NCI-H1105 treated with DMSO at 0.1 percent for 48 hours (cell line): ENCODE measurements at places on chromosomes 5 and 9.

DNA sequence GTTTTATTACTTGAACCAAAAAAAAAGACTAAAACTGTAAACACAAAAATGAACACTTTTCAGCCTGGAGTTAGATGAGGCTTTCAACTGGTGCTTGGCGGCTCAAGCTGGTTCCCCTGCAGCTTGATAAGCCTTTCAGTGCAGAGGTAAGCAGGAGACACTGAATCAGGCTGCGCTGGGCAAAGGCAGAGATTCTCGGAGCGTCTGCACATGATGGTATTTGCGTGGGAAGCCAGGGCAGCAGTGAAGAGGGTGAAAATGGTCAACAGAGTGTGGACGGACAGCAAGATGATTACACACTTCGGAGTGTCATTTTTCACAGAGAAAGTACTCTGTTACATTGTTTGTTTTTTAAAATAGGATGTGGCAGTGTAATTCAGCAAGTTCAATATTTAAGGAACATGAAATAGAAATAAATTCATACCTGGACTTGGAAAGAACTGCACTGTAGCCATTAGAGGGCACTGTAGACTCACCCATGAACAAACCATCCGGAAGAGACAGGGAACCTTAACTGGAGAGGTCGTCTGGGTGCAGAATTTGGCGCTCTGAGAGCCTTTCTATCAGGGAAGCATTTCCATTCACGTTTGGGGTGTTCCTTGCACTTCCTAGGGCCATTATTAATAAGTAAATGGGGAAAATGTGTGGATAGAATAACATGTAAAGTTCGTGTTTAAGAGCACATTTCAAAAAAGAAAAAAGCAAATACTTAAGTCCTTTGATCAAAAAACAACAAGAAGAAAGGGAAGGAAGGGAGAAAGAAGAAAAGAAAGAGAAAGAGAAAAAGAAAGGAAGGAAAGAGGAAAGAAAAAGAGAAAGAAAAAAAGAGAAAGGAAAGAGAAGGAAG is 69.8 kb downstream of the ICE1 start:
- peak; percentile 76 for DNase-seq

DNA sequence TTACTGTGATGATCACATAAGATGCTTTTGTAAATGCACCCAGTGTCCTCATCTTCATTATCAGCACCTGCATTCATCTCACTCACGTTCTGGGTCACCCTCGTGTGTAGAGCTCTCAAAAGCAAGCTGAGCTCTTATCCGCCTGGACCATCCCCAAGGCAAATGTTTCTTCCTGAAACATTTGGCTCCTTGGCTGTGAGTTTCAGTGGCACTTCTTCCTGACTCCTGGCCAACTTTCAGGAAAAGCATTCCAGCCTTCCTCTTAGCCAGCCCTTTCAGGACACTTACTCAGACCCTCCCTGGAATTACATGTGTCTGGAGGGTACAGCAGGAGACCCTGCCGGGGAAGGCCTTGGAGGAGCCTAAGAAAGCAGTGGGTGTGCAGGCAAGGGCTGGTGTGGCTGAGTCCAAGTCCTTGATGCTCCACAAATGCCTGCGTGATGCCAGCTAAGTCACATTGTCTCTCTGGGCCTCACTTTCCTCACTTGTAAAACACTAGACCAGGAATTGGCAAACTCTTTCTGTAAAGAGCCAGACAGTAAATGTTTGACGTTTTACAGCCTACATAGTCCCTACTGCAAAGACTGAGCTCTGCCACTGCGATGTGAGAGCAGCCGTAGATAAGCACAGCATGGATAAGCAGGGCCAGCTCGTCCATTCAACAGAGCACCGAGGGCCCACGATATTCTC is 72.1 kb downstream of the PDE6A start:
- DNase-seq = no peak

DNA sequence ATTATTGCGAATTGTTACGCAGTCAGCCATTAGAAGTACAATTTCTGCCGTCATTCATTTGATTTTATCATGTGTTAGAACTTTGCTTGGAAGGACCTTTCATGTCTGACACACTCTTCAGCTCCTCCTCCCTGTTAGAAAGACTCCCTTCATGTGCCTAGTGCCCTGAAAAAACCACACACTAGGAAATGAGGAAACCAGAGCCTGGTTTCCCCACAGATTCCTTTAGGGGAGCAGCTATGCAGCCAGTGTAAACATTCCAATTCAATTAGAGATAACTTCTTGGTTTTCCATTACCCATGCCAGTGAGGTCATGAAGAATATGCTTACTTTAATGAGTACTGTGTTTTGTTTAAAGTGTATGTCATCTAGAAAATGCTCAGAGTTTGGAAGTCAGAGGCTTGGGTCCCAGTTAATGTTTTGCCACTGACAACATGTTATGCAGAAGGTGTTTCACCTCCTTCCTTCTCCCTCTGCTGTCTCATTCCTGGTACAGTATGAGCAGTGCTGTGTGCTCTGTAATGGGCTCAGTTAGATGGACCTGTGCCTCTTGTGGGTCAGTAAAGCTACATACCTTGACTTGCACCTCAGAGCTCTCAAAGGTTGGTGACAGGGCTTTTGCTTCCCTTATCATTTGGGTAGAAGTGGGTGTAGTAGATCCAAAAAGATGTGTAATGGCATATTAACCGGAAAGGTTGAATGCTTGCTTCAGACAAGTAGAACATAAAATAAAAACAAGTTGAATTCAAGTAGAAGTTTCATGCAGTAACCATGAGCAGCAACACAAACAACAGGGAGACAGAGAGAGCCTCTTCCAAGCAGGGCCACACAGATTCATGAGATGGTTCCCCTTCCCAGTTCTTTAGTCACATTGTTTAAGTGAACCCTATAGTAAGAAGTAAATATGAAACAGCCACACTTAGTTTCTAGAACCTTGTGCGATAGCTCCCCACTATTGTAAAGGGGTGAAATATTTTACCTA is 52.6 kb upstream of the TNFAIP8 start:
- no peak for DNase-seq

GRCh38 chr5:14502294-14502690 is 79.3 kb upstream of the OTULINL start:
- no peak for DNase-seq

DNA sequence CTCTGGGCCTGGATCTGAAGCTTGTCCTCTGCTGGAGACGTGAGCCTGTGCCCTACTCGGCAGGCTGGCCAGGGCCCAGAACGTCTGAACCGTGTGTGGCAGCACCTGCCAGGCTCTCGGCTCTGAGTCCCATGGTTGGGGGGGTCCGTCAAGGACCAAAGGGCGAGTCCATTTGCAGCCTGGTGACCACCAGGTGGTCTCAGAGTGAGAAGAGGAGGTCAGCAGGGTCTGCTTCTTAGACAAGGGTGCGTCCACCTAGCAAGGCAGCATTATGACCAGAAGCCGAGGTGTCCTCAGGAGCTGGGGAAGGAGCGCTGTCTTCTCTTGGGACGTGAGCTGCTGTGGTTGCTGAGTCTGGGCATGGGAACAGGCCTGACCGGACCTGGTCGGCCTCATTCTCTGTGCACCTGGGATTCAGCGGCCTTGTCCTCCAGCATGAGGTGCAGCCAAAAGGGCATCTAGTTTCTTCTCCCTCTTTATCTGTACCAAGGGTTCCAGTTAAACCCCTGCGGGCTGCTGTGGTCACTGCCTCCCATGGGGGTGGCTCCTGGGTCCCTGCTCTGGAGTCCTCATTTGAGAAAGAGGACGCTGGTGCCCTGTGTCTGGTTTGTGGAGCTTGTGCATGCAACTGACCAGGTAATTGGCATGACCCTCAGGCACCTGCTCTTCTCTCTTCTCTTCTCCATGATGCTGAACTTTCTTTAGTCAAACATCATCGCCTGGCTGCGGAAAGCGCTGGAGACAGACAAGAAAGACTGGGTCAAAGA is 14.4 kb downstream of the EXOC3 start:
- DNase-seq = no peak
